Activated CD8-positive, alpha-beta T cell treated with anti-CD3 and anti-CD28 coated beads, Interleukin-2, amount 10 ng/mL, durations not matched to agents 7 days and 5 days (primary cell): ENCODE measurements at places on chromosomes 6 and 20. TPM values are rescaled to one million over a fixed set of nuclear protein-coding genes. Genes with fewer than 3 reads are reported as not detected.

GRCh38 chr6:22512686-22513427 is 56.5 kb upstream of the HDGFL1 start:
- no peak for DNase-seq

GRCh38 chr20:20665606-20666332 is 46.7 kb downstream of the RALGAPA2 start:
- no peak for DNase-seq

Gene MAP7
- total RNA-seq = 0.45 TPM

DNA sequence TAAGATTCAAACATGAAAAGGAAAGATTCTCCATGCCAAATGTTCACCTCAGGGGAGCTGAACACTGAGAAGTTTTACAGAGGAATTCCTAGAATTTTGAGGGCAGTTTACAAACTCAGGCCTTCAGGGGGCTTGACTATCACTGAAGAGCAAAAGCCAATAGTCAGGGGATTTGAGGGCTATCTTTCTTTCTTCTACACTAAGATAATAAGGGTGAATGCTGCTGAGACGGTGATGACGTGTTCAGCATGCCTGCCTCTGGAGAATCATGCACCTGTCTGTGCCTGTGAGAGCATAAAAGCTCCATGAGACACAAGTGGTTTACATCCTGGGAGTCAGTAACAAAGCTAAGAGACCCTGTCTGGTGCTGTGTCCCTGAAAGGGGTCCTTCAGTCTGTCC is 1085.6 kb downstream of the KIF16B start:
- DNase-seq = no peak

GRCh38 chr6:127069659-127070279 is 48.7 kb upstream of the RSPO3 start:
- no peak for DNase-seq

GRCh38 chr6:89836639-89837222 is 7.1 kb downstream of the CASP8AP2 start:
- DNase-seq = no peak

Gene OTOR
- total RNA-seq = not detected

- no peak for DNase-seq
These were observed 101.9 kb downstream of the VEGFA start for GRCh38 chr6:43871933-43872332.

Gene KCNK17
- not detected for total RNA-seq

DNA sequence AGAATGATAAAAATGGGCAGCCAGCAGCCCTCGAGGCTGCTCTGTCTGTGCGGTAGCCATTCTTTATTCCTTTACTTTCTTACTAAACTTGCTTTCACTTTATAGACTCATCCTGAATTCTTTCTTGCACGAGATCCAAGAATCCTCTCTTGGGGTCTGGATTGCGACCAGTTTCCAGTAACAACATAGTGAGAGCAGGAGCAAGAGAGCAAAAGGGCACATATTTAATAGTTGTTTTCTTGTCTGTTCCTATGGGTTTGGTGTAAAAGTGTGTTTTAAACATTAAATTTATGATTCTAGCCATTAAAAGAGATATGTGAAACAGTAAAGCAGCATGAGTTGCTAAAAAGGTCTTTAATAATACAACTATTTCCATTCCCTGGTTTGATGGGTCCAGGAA is 78.8 kb upstream of the OPRM1 start:
- DNase-seq = no peak

Gene OR10C1
- not detected for total RNA-seq

- no peak for DNase-seq
These were observed 12.5 kb downstream of the MYH7B start for GRCh38 chr20:34968042-34968775.

GRCh38 chr6:170405311-170405975 is 98.9 kb downstream of the FAM120B start:
- no peak for DNase-seq

GRCh38 chr6:149929422-149929821 is 6.5 kb upstream of the RAET1G start:
- DNase-seq = no peak
